K562 (cell line): ENCODE measurements at places on chromosomes 5 and 9. TPM values are rescaled to one million over a fixed set of nuclear protein-coding genes. Genes with fewer than 3 reads are reported as not detected.

Gene SPINK4
- total RNA-seq = 0.80 TPM in 1 of 2 replicates, not detected in the other

Gene SPINK7
- total RNA-seq = not detected in 2 replicates

Gene GPR150
- not detected in 2 replicates for total RNA-seq

Gene TXNDC8
- total RNA-seq = not detected in 2 replicates

Gene AIF1L
- total RNA-seq = 1.7 and 2.0 TPM in 2 replicates

Gene ANKRD31
- total RNA-seq = 0.04 and 0.07 TPM in 2 replicates

Gene CA9
- total RNA-seq = 0.63 and 0.73 TPM in 2 replicates

Gene TAF1L
- total RNA-seq = 0.02 TPM in 2 replicates

Gene ANGPTL2
- not detected in 2 replicates for total RNA-seq

Gene SNX30
- total RNA-seq = 4.2 and 4.8 TPM in 2 replicates

Gene PCDHGA3
- 0.24 and 0.38 TPM in 2 replicates for total RNA-seq

Gene BTNL8
- total RNA-seq = 0.13 TPM in 1 of 2 replicates, not detected in the other

Gene TLE1
- 0.11 and 0.20 TPM in 2 replicates for total RNA-seq

Gene ARL14EPL
- total RNA-seq = 0.09 and 0.20 TPM in 2 replicates

Gene PSIP1
- 52.3 and 56.8 TPM in 2 replicates for total RNA-seq

Gene VLDLR
- total RNA-seq = 0.34 and 0.58 TPM in 2 replicates

Gene SLC6A18
- total RNA-seq = not detected in 2 replicates

Gene OR1J4
- not detected in 2 replicates for total RNA-seq

Gene IFNB1
- total RNA-seq = not detected in 2 replicates

Gene TUSC1
- total RNA-seq = not detected in 2 replicates

Gene GARIN3
- total RNA-seq = not detected in 2 replicates

Gene SGCD
- 0.02 TPM in 1 of 2 replicates, not detected in the other for total RNA-seq

Gene SLC22A4
- total RNA-seq = 7.6 and 9.6 TPM in 2 replicates

Gene CAMSAP1
- 28.8 and 32.8 TPM in 2 replicates for total RNA-seq

Gene IPO11
- total RNA-seq = 96.0 and 101 TPM in 2 replicates

Gene FAXDC2
- 12.0 and 13.1 TPM in 2 replicates for total RNA-seq

Gene CSNK1A1
- 186 and 196 TPM in 2 replicates for total RNA-seq

Gene C7
- 0.82 and 1.5 TPM in 2 replicates for total RNA-seq

Gene BTNL3
- total RNA-seq = not detected in 2 replicates

Gene ACOT12
- total RNA-seq = not detected in 2 replicates

Gene SLC34A1
- total RNA-seq = not detected in 2 replicates

Gene LOX
- 0.09 and 0.34 TPM in 2 replicates for total RNA-seq

Gene DRD1
- total RNA-seq = not detected in 2 replicates

Gene TICAM2
- total RNA-seq = 1.7 and 2.1 TPM in 2 replicates

Gene HTR1A
- not detected in 2 replicates for total RNA-seq

Gene SLC46A2
- 0.07 TPM in 1 of 2 replicates, not detected in the other for total RNA-seq

Gene MAMDC2
- total RNA-seq = not detected in 2 replicates

Gene AOPEP
- 13.7 and 14.5 TPM in 2 replicates for total RNA-seq

Gene PFN3
- total RNA-seq = not detected in 2 replicates

Gene IFNA2
- total RNA-seq = not detected in 2 replicates

Gene ATG10
- 11.6 and 12.2 TPM in 2 replicates for total RNA-seq

Gene KDM3B
- total RNA-seq = 54.8 and 62.7 TPM in 2 replicates

Gene HNRNPH1
- 544 and 561 TPM in 2 replicates for total RNA-seq

Gene PCDHA11
- total RNA-seq = not detected in 2 replicates

Gene CREBRF
- 3.8 TPM in 2 replicates for total RNA-seq

Gene GABRP
- total RNA-seq = 0.13 TPM in 1 of 2 replicates, not detected in the other

Gene UBE2D2
- total RNA-seq = 198 and 211 TPM in 2 replicates

Gene ZBTB26
- 7.4 and 9.1 TPM in 2 replicates for total RNA-seq

Gene GZMA
- not detected in 2 replicates for total RNA-seq

Gene NSUN2
- 138 and 160 TPM in 2 replicates for total RNA-seq

Gene PCDHAC2
- total RNA-seq = not detected in 2 replicates

Gene GAS1
- 0.07 TPM in 1 of 2 replicates, not detected in the other for total RNA-seq

Gene ST8SIA4
- total RNA-seq = 0.67 and 2.0 TPM in 2 replicates

Gene PCDHB3
- total RNA-seq = not detected in 2 replicates

Gene MAST4
- 10.1 and 10.3 TPM in 2 replicates for total RNA-seq
